Dermis blood vessel endothelial cell (primary cell): ENCODE measurements at places on chromosomes 2 and 18. TPM values are rescaled to one million over a fixed set of nuclear protein-coding genes. Genes with fewer than 3 reads are reported as not detected.

Gene ANO7
- 0.34 and 1.1 TPM in 2 replicates for total RNA-seq

Gene SLC8A1
- total RNA-seq, result 0.47 and 1.5 TPM in 2 replicates

Gene WNT10A
- under 0.01 and 0.05 TPM in 2 replicates for total RNA-seq

Gene MYO3B
- total RNA-seq, result not detected in 2 replicates

Gene ASB18
- under 0.01 TPM in 1 of 2 replicates, not detected in the other for total RNA-seq

Gene SGPP2
- 0.05 and 0.17 TPM in 2 replicates for total RNA-seq

Gene SIGLEC15
- 0.05 TPM in 1 of 2 replicates, not detected in the other for total RNA-seq

Gene GPBAR1
- not detected in 2 replicates for total RNA-seq

Gene POMC
- total RNA-seq, result 2.8 and 3.2 TPM in 2 replicates

Gene ITSN2
- 59.7 and 68.2 TPM in 2 replicates for total RNA-seq

GRCh38 chr2:45278365-45279078, 269.3 kb upstream of the SIX2 start:
- DNase-seq, result peak; percentile 39

DNA sequence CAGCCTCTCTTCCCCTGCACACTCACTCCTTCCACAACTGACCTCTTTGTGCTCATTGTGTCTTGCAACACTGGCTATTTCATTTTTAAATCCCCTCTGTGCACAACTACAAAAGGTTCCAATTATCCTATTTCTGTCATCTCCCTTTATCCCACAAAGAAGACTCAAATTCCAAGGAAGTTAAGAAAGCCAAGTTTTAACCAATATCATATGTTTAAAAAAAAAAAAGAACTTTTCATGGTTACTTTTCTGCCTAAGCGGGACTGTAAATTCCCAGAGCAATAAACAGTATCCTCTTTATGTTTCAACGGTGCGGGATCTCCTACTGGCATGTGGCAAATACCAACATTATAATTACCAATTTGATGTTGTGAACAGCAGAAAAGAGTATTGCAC, 83.8 kb downstream of the DOCK10 start:
- DNase-seq, result no peak

DNA sequence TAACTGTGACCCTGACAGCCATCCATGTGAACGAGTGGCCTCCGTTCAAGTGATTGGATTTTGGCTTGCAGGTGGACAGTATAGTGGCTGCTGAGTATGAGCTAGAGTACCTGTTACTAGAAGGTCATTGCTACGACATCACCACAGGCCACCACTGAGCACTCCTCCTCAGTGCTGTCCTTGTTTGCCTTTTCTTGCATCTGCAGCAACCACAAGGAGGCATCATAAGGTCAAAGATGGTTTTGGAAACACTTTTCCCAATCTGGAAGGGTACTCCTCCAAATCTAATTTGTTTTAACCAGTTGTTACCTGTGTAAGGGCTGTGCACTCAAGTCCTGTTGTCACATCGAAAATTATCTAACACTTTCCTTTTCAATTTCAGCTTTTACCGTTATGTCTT, 81.2 kb downstream of the UGGT1 start:
- peak; percentile 15 for DNase-seq

GRCh38 chr2:45867800-45868199, 216.3 kb downstream of the PRKCE start:
- DNase-seq, result no peak

- DNase-seq, result no peak
These were observed 788.1 kb downstream of the TRIB2 start for GRCh38 chr2:13504808-13505207.

DNA sequence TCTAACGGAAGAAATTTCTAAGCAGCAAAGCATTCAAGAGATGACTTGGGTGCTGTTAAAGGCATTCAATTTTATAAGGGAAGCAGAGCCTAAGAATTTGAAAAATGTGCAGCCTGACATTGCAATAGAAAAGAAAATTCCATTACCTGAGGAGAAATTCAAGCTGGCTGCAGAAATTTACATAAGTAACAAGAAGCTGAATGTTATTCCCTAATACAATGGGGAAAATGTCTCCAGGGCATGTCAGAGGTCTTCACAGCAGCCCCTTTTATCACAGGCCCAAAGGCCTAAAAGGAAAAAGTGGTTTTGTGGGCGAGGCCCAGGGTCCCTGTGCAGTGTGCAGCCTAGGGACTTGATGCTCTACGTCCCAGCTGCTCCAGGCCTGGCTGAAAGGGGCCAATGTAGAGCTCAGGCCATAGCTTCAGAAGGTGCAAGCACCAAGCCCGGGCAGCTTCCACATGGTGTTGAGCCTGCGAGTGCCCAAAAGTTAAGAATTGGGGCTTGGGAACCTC, 306.7 kb downstream of the RDH14 start:
- no peak for DNase-seq

GRCh38 chr2:205511221-205511620, 171.1 kb upstream of the NRP2 start:
- DNase-seq, result no peak

DNA sequence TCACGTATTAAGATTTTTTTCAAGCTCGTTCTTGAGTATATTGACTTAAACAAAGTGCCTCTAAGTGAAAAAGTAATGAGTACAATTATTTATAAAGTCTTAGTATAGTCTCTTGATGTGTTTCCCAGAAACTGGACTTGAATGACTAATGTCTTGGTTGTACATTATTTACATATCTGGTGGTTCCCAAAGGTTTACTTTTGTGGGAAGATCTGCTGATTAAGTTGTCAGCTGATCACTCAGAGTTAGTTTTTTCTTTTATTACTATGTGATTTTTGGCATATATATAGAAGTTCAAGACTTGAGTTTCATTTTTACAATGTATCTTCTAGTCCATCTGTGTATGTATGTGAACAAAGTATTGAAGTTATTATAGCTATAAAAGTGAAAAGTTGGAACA, 29.5 kb downstream of the RNF144A start:
- DNase-seq, result peak; percentile 11

- DNase-seq, result no peak
These were observed 608.3 kb downstream of the ERBB4 start for GRCh38 chr2:211930331-211930730.

DNA sequence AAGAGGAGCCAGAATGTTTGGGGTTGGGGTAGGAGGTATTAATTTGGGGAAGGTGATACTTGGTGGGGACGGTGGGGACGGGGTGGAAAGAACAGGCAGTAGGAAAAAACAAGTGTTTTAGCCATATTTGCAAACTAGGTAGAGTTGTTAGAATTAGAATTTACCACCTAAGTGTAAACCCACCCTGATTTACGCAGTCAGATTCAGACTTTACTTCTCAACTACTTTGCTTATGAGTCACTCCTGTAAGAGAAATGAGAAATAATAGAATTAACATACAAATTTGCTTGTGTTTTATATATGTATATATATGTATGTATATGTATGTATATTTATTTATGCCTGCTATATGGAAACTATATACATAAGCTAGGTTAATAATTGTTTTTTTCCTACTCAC, 1168.2 kb upstream of the ZEB2 start:
- DNase-seq, result no peak

DNA sequence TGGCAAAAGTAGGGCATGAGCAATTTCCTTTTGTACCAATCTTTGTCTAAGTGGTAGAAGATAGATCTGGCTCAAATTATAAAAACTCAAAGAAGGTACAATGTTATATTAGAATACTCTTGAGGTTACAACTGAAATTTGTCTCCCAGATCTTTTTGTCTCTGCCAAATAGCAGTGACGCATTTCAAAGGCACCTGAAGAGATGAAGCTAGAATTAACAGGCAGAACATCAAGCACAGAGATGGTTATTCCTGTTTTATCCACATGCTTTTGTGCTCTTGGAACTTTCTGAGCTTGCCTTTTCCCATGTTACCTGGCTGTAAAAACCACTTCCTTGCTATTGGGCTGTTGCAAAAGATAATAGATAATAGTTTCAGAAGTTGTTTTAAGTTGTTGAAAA, 74.3 kb downstream of the GREB1L start:
- DNase-seq, result no peak

GRCh38 chr2:144593803-144594202, 73.9 kb upstream of the ZEB2 start:
- DNase-seq, result no peak

- no peak for DNase-seq
These were observed 12.1 kb downstream of the FAM168B start for GRCh38 chr2:131081190-131081589.

- peak; percentile 39 for DNase-seq
These were observed 280.0 kb upstream of the RAB12 start for GRCh38 chr18:8329186-8329771.

DNA sequence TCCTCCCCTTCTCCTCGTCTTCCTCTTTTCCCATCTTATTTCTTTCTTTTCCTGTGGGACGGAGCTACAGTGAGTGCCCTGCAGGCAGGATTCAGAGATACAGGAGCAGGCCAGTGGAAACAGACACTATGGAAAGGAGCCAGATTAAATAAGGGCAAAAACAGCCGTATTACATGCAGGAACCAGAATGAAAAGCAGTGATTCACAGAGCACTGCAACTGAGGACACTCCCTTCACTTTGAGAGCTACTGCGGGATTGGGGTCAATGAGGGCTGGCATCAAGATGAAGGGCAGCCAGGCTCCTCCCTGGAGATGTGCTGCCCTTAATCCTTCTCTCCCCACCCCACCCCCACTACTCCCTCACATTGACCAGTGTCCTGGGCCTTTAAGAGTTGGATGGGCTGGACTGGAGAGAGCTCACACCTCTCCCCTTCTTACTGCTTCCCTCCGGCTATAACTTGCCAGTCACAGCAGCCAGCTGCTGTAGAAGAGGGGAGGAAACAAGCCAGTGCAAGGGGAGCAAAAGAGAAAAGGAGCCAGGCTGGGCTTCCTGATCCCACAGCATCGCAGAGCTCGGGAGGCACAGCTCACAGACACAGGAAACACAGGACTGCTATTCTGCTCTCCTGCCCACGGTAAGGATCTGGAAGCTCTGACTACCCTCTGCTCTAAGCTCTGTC, at the start of gene PLCD4:
TSS of gene PLCD4 (plus strand) at position 464 of the 680 bp plus-strand sequence. CDS start 7,841 bp downstream, outside the sequence.
- peak; percentile 49 for DNase-seq

- DNase-seq, result no peak
These were observed 9.7 kb downstream of the ZBTB7C start for GRCh38 chr18:48399303-48400075.

DNA sequence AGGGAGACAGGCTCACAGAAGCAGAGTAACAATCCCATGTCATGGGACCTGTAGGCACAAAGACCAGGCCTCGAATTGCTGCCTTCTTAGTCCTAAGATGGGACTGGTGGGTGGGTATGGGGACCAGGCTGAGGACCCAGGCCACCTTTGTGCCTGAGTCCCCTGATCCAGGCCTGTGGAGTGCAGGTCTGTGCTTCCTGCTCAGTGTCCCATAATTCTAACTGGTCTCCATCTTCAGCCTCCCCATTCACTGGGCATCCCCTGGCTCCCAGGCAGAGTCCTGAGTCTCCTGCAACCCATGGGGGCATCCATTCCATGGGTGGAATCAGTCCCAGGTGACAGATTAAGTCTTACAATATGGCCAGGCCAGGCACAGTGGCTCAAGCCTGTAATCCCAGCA, 83.9 kb downstream of the SMAD7 start:
- no peak for DNase-seq

- no peak for DNase-seq
These were observed 83.7 kb upstream of the SPATS2L start for GRCh38 chr2:200222791-200223190.

DNA sequence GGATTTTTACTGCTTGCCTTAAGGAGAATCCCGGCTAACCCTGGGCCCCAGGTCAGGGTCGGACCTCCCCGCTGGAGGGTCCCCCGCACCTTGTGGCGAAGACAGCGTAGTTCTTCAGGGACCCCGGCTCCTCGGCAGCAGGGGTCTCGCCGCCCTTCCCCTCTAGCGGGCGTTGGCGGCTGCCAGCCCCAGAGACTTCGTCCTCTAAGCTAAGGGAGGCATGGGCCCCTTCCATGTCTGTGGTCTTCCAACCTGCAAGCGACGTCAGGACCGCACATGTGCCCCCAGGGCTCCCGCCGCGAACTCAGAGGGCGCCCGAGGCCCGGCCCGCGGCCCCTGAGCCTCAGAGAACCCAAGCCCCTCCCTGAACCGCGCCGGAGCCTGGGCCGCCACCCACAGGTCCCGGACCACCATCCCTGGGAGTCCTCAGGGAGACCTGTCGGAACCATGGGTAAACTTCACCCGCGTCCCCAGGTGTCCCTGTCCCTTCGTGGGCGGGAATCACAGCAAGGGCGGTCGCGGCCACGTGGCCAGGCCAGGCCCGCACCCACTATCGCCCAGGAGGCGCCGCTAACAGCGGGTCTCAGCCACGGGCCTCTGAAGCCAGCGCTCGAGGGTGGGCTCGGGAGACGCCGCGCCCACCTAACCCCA, 562 bp downstream of the ANKMY1 start:
- DNase-seq, result no peak

DNA sequence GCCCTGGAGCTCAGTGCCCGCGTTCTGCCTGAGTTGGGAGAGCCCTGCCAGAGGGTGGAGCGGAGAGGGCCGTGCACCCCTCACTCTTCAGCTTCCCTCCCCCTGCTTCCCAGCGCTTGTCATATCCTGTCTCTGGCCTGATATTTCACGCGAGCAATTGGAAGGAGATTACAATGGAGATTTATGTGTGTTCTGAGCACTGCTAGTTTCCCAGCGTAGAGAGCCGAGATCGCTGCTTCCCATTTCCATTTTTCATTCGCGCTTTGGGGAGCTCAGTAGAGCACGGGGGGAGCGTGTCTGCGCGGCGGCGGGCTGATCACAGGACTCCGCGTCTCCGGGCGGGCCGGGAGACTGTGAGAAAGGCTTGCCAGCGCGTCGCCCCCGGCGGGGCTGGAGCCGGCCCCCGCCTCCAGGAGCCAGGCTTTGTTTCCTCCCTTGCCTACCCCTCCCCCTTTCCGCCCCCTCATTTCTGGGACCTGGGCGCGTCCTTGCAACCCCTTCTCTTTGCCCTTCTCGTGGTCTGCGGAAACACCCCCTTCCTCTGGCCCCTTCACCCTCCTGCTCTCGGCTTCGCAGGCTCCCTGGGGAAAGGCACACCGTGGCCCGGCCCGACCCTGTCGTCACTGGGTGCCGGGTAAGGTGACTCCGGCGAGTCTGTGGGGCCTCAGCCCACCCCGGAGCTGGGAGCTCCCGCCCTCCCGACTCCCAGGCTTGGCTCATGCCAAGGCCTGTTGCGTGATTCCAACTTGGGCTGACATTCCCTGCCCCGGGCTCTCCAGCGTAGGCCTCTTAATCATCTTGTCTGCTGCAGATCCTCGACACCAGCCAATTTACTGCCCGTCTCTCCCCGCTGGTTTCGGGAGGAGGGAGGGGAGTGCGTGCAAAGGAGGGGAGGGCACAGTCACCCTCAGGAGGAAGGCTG, 5.8 kb downstream of the DLX2 start:
- DNase-seq, result peak; percentile 63

- DNase-seq, result no peak
These were observed 48.4 kb upstream of the TMEM247 start for GRCh38 chr2:46430992-46431391.

GRCh38 chr2:150626934-150627411, 139.5 kb upstream of the RND3 start:
- DNase-seq, result no peak

DNA sequence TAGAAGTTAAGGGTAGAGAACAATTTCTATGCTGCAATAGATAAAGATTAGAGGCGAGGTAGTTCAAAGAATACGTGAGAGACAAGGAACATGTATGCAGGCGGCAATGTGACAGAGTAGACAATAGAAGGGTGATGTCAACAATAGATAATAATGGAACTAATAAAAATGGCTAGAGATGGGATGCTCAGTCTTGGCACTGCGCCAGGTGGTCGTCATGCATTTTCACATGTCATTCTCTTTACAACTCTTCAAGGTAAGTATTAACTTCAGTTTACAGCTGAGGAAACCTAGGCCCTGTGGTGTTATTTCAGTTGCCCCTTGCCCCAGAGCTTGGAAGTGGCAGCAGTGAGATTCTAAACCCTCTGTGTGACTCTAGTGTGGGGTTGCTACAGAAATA, 890.7 kb upstream of the CELF4 start:
- DNase-seq, result no peak

- no peak for DNase-seq
These were observed 84.1 kb upstream of the EPB41L3 start for GRCh38 chr18:5627776-5628511.

- DNase-seq, result no peak
These were observed 10.2 kb downstream of the RNASEH1 start for GRCh38 chr2:3547915-3548314.
